ENCODE measurements at places on chromosomes 2 and 18. TPM values are rescaled to one million over a fixed set of nuclear protein-coding genes. Genes with fewer than 3 reads are reported as not detected.

Gene LIMS3
- not detected for total RNA-seq

Gene HRH4
- not detected for total RNA-seq

Gene STK17B
- total RNA-seq, result 16.5 TPM

Gene LRRFIP1
- 152 TPM for total RNA-seq

Gene RNU2-63P
- total RNA-seq, result not detected

Gene SGPP2
- total RNA-seq, result 39.3 TPM

Gene TXNDC2
- not detected for total RNA-seq

Gene LOXL3
- 3.2 TPM for total RNA-seq

Gene CCDC74A
- 2.9 TPM for total RNA-seq

Gene HOXD4
- 0.31 TPM for total RNA-seq

Gene NAT8
- not detected for total RNA-seq

Gene IGFBP5
- 899 TPM for total RNA-seq

Gene HOXD3
- total RNA-seq, result 2.9 TPM

Gene CCL20
- total RNA-seq, result 13.5 TPM

Gene RAB17
- 3.4 TPM for total RNA-seq

Gene KLHL14
- total RNA-seq, result 0.04 TPM
